ENCODE measurements at places on chromosomes 7 and 10.

DNA sequence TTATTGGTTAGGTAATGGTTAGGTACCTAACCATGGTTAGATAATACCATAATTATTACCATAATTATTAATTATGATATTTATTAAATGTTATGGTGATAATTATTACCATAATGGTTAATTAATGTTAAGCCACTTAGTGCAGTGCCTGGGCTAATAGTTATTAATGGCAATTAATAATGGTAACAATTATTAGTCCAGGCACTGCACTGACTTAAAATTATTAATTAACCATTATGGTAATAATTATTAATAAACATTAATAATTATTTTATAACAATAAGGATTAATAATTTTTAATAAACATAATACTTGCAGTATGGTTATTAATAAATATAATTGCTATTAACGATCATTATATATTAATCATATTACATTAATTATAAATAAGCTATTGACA is 604.0 kb downstream of the CALN1 start:
- DNase-seq: no peak

DNA sequence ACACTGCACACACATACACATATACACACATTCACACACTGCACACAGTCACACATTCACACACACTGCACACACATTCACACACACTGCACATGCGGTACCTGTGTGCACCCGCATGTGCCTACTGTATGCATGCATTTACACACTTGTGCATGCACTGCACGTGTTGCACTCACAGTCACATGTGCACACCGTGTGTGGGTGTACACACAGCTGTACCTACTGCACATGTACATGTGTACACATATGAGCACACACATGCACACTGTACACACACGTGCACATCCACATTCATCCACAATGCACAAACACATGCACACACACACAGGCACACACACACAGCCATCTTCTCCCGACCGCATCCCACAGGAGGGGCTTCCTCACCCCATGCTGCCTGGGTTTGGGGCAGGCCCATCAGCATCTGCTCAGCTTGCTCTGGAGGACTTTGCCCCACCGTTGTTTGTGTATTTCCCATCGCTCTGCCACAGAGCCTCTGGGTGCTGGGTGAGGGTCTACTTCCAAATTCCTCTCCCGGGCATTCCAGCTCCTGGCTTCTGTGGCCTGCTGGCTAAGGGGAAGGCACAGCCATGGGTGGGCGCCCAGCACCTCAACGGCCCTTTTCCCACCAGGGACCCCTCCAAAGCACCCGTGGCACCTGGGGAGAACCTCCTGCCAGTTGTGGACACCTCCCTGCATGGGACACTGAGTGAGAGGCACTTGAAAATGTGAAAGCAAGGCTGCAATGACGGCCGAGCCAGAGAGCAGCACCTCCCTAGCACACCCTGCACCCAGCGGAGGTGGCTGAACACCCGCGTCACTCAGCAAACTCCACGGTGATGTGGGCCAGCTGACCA is 324.3 kb downstream of the PTPRN2 start:
- no peak for DNase-seq

- no peak for DNase-seq
These were observed 60.4 kb upstream of the KCNIP2 start for GRCh38 chr10:101903827-101904550.

GRCh38 chr7:155759740-155760430 is 52.4 kb downstream of the SHH start:
- DNase-seq: no peak

DNA sequence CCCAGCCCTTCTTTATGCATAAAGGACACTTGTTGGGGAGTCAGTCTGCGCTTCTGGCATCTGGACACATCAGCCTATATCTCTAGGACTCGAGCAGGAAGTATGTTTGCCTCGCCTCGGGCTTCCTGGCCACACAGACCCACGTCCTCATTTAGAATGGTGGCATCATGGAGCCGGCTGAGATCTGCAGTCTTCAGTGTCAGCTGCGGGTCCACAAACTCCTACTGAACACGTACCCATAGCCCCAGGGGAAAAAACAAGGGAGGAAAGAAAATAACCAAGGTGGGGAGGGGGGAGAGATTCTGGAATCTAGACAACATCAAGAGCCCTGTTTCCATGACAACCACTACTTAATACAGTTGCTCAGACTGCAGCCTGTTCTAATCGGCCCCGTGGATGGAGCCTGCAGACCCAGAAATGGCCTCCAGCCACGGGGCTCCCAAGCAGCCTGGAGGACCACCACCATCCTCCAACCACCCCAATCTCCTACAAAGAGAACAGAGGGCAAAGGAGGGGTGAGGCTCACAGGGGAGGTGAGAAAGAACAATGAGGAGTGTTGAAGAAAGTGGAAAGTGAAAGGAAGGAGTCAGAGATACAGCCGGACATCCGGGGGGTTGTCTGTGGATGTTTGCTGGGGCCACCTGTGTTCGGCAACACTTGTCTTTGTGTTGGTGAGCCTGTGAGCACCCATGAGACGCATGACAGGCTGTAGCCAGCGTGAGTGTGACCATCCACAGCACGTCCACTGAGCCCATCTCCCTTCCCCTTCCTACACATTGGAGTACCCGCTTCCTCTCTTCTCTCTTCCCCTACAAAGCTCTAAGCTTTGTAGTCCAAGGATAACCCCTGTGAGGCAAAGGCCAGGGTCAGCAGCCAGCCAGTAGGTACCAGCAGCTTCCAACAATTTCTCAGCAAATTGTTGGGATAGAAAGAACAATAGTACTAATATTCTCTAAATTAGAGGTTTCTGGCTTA is 141.0 kb downstream of the PLXNA4 start:
- no peak for DNase-seq

GRCh38 chr7:128219636-128220035 is 21.4 kb upstream of the LEP start:
- DNase-seq: no peak

- DNase-seq: no peak
These were observed 162.3 kb downstream of the SKIDA1 start for GRCh38 chr10:21363092-21363730.

DNA sequence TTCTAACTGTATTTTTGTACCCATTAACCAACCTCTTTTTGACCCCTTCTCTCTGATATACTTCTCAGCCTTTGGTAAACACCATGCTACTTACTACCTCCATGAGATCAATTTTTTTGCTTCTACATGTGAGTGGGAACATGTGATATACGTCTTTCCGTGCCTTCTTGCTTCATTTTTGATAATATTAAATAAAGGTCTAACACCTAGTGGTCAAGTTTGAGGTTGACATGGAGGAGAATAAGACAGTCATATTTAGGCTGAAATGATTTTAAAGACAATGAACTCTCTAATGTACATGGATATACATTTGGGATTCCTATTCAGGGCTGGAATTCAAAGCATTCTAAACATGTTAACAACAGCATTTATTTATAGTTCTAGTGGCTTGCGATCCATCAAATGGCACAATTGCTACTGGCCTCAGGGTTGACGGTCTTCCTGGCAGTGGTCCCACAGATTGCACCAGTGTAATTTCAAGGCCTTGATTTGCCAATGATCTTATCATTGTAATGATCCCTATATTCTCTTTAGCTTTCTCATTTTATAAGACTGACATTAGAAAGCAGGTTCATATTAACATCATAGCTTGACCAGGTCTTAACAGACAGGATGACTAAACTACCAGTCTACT is 315.9 kb upstream of the ETV1 start:
- DNase-seq: no peak

- no peak for DNase-seq
These were observed 262.0 kb downstream of the ADRA2A start for GRCh38 chr10:111338805-111339204.

GRCh38 chr7:29156907-29157452 is 10.6 kb upstream of the CPVL start:
- DNase-seq: no peak

DNA sequence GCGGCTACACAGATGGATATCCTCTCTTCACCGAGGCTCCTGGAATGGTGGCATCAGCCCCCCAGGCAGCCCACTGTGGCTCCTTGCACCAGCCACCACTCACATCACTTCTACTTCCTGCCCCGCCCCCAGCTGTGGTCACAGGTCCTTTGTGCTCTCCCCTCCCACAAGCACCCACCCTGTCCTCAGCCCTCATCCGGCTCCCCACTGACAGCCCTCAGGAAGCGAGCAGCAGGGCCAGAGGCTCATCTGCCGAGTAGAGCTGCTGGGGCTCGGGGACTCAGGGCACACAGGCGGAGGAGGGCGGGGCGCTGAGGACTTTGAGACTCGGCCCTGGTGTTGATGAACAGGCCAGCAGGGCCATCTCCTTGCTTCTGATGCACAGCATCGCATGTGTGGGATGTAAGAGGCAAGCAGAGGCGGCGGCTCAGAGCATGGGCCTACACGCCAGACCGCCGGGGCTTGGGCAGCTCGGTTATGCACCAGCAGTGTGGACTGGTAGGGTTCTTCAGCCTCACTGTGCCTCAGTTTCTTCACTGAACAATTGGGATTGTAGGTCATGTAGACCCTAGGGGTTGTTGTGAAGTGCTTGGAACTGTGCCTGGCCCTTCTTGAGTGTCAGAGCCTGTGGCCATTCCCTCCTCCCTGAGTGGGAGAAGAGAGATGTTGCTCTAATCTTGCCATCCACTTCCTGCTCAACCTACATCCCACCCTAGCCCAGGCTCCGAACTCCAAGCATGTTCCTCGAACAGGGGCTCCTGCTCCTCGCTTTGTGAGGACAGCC is at the start of gene PRF1:
TSS of gene PRF1 (minus strand) at position 77 of the 784 bp plus-strand sequence. CDS start 1,839 bp downstream, outside the sequence.
- DNase-seq: peak; percentile 29

GRCh38 chr7:124106575-124106974 is 73.7 kb upstream of the TMEM229A start:
- DNase-seq: no peak

DNA sequence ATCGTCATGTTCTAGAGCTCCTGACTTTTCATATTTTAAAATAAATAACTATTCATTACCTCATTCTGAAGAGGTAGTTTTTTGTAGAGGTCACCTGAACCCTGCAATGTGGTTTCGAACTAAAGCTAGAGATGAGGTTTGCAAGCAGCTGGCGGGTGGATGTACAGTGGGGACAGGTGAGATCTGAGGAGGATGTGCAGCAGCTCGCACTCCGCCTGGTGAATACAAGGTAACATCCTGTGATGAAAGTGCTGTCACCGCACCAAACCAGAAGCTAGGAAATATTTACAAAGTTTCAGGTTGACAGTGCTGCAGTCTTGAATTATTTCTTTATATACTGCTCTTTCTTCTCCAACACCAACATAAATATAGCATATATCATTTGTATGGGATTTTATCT is 26.5 kb downstream of the NDUFB2 start:
- no peak for DNase-seq

- DNase-seq: no peak
These were observed 1072.8 kb downstream of the GRM8 start for GRCh38 chr7:126179916-126180315.

GRCh38 chr10:5732141-5732540 is 47.5 kb downstream of the TASOR2 start:
- no peak for DNase-seq

DNA sequence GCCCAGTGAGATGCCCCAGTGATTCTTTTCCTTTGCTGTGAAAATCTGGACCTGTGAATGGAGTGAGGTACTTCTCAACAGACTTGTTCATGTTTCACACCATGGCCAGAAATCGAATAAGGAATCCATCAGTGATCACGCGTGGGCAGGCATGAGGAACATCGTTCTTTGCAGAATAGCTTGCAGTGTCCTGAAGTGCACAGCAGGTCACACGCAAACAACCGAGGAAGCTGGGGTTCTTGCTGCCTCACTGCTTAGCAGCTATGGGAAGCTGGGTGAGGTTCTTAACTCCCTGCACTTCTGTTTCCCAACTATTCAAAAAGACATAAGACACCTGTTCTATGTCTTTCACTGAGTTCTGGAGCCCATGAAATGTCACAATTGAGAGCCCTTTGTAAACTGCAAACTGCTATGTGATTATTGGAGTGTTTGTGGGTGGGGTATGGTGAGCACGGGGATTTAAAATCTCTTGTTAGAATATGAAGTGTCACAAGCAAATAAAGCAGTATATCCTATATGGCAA is 253.4 kb downstream of the KIAA1217 start:
- DNase-seq: no peak

GRCh38 chr7:32896564-32897347 is 5.2 kb upstream of the KBTBD2 start:
- no peak for DNase-seq

DNA sequence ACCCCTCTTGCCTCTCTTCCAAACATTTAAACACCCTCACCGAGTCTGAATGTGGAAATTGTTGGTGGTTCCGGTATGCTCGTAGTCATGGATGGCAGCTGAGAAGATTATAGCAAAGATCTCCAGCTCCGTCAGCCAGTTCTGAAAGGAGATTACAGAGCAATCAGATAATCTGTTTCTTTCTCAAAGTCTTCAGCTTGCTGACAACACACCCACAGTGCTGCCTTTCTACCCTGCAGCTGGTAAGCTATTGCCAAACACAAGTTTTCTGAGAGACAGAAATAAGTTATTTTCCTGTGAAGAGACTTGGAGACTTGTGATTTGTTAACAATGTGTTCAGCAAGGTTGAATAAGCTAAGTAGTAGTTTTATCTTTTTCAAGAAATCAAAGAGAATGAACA is 163.6 kb downstream of the PPP1R17 start:
- DNase-seq: no peak

DNA sequence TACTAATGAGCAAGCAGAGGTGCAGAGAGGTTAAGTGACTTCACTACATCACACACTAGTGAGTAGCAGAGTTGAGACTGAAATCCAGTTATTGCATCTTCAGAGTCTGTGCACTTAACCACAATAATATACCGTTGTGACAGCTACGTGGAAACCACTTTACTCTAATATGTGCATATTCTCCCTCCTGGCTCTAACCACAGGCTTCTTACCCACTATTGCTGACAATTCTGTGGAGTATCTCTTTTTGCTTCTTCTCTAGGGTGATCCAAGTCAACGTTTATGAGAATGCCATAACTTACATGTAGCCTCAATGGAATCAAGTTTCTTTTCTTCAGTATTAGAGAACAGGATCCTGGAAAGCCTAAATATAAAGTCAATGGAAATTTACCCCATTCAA is 64.2 kb upstream of the MEOX2 start:
- DNase-seq: no peak

DNA sequence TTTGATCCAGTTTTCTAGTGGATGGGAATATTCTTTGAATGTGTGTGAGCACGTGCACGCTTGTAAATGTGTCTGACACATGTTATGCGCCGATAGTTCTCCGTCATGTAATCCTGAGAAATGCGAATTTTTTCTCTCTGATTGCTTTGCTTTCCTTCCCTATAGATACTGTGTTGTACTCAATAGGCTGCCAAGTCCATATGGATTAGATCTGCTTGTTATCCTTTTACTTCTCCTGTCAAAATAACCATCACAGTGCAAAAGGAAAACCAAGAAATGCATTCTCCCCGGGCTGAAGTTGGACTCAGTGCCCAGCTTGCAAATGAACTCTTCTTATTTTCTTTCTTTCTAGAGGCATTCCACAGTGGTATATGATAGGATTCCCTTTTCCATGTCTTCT is 131.9 kb downstream of the KIAA1217 start:
- DNase-seq: no peak

Data from stimulated activated CD4-positive, alpha-beta T cell treated with anti-CD3 and anti-CD28 coated beads, Interleukin-1b, Interleukin-23, amount 100 ng/mL, for 1 hour (primary cell).